ENCODE measurements at places on chromosomes 1 and 21.

- DNase-seq, result peak; percentile 43
Observed at GRCh38 chr1:21077085-21077484, 99.6 kb downstream of the EIF4G3 start.

GRCh38 chr1:12634156-12634555, 9.7 kb upstream of the AADACL4 start:
- no peak for DNase-seq

DNA sequence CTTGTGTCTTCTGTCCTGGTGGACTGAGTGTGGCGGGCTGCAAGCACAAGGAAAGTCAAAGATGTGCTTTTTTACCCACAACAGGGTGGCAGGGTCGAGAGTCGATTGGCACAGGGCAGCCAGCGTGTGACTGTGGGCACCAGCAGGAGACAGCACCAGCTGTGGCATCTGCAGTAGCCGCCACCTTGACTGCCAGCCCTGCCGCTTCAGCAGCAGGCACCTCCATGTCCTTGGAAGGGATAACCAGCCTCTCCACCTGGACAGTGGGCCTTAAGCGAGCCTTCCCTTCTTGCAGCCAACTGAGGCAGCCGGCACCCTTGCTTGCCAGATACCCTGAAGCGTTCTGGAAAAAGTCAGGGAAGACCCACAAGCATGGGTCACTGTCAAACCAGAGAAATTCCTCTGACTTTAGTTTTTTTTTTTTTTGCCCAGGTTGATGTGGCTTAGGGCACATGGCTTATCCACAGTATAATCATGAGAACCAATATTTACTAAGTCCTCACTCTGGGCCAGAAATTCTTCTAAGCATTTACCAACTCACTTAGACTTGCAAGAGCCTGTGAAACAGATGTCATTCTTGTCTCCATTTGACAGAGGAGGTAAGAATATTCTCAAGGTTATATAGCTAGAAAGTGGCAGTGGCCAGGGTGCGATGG, 30.1 kb upstream of the PTGFRN start:
- no peak for DNase-seq

- DNase-seq, result no peak
Observed at GRCh38 chr1:44200336-44200735, 12.9 kb upstream of the DMAP1 start.

DNA sequence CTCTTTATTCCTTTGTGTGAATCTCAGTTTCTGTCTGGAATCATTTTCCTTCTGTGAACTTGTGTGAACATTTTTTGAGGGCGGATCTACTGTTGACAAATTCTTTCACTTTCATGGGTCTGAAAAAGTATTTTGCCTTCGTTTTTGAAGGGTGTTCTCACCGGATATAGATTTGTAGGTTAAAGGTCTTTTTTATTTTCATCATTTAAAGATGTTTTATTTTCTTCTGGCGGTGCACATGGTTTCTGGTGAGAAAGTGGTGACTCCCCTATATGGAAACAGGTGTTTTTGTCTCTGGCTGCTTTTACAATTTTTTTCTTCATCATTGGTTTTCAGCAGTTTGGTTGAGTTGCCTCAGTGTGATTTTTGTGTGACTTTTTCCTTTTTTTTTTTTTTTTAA, 94.9 kb downstream of the DYRK1A start:
- DNase-seq, result peak; percentile 19
